ENCODE measurements at places on chromosomes 5 and 9.

DNA sequence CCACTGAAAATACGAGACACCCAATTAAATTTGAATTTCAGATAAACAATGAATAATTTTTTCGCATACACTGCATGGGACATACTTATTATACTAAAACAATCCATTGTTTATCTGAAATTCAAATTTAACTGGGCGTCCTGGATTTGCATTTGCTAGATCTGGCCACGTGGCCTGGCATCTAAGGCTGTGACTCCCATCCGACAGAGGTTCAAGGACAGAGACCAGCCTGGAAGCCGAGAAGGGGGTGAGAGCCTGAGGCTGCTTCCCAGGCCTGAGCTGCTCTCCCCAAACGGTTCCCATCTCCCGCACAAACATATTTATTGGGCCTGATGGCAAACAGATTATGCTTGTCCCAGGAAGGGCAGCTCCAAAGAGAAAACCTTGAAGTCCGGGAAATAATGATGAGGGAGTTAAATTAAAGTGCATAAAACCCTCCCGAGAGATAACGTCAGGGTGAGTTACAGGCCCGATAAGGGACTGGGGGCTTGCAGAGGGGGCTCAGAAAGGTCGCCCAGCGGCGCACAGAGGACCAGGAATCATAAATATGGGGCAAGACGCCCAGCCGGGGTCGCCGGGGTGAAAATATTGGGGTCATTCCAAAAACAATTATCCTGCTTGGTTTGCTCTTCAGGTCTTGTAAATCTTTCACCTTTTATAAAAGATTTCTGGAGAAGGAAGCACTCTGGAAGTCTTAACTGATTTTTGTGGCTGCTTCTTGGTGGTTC is 163.7 kb downstream of the GAPVD1 start:
- no peak for DNase-seq

DNA sequence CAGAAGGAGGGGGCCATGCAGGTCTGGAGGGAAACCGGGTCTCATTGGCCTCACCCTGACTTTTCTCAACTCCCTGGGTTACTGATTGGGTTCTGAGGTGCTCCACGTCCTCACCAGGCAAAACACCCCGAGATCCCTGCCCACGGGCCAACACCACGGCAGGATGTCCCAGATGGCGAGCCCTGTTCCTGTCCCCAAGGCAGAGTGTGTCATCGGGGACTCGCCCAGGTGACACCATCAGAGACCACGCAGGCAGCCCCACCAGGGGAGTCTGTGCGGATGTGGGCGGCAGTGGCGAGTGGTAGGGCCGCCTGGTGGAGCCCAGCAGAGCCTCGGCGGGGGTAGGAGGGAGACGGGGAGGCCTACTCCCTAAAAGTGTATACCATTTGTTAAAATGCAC is 59.0 kb upstream of the UBAC1 start:
- DNase-seq, result no peak

DNA sequence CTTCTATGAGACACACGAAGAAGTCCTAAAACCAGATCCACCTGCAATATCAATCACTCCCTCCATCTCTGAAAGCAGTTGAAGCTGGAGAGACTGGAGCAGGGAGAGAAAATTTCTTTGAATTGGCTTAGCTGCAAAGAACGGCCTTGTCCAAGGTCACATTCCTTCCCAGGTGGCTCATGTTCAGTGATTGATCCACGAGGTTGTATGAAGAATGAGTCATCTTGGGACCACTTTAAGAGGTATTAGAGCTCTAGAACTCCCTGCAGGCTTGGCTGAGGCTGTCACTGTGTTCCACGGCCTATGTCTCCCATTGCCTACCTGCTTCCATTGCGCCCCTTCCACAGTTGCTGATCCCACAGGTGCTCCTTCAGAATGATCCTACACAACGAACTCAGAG is 68.2 kb downstream of the HMHB1 start:
- no peak for DNase-seq

DNA sequence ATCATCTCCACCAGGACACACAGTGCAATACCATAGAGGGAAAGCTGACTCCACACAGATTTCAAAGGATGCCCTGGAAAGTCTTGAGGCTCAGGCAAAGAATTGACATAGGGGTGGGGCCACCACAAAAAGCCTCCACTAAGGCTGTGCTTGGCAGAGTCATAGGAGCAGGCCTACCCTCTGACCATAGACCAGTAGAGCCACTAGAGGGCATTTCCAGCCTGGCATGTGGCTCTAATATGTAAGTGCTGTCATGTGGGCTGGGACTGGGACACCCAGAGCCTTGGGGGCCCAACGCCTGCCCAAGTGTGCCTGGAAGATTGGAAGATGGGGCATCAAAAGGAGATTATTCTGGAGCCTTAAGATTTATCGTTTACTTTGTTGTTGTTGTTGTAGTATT is 726.0 kb downstream of the DNAH5 start:
- peak; percentile 3 for DNase-seq

DNA sequence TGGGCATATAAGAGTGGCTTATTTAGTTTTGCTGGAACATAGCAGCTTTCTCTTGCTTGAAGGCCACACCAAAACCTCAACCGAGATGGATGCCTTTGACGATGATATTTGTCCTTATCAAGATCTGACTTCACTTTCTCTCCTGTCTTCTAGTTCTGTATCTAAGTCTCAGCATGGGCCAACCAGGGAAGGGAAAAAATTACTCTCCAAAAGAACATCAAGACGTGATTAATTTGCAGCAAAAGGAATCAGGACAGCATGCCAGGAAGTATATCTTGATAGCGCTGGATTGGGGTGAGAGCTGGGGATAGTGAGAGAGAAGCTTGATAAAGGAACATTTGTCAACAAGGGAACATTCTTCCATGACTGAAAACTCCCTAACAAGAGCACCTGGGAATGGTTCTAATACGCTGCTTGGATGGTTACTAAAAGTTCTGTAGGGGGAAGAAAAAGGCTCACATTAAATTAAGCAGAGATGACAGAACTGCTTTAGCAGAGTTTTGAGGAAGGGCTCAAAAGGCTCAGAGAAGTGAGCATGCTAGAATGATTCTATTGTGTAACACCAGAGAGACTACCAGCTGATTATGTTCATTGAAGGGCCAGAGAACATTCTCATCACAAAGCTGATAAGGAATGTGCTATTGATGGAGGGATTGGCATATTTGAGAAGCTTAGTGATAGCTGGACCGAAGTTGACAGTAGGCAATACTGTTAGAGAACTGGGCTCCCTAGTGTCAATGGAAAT is 21.6 kb upstream of the ANXA1 start:
- peak; percentile 35 for DNase-seq

DNA sequence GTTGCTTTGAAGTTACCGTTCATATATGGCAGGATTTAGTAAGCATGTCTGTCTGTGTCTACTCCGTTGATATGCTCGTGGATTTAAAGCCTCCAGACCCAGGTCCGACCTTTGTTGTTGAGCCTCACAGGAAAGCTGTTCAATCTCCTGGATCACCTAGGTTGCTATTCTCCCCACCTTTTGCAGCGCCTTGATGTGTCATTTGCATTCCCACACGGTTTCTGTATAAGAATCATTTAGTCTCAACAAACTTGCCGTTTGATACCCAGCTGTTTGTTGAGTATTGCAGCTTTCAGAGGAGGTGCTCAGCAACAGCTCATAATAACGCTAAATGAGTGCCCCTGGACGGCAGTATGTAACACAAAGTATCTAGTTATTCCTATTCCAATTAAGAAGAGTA is 1.2 kb upstream of the ADGRV1 start:
- DNase-seq, result no peak

- DNase-seq, result no peak
Measured at GRCh38 chr9:12955510-12956163, 180.8 kb downstream of the LURAP1L start.

DNA sequence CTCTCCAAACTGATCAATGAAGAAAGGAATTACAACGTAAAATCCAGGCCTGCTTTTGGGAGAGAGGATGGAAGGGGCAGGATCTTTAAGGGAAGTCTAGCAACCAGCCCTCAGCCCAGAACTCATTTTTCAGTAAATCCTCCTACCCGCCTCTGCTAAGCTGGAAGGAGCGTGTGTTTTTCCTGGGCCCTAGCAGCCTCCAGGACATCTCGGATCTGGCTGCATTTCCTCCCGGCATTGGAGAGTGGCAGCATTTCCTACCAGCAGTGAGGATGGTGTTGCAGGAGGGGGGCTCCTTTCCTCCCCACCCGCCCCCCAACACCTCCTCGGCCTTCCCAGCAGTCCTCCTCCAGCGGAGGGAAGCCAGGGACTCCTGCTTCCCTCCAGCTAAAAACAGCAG is 54.5 kb downstream of the DCP2 start:
- DNase-seq, result no peak

- no peak for DNase-seq
Measured at GRCh38 chr5:136979131-136979530, 520.0 kb downstream of the SPOCK1 start.

DNA sequence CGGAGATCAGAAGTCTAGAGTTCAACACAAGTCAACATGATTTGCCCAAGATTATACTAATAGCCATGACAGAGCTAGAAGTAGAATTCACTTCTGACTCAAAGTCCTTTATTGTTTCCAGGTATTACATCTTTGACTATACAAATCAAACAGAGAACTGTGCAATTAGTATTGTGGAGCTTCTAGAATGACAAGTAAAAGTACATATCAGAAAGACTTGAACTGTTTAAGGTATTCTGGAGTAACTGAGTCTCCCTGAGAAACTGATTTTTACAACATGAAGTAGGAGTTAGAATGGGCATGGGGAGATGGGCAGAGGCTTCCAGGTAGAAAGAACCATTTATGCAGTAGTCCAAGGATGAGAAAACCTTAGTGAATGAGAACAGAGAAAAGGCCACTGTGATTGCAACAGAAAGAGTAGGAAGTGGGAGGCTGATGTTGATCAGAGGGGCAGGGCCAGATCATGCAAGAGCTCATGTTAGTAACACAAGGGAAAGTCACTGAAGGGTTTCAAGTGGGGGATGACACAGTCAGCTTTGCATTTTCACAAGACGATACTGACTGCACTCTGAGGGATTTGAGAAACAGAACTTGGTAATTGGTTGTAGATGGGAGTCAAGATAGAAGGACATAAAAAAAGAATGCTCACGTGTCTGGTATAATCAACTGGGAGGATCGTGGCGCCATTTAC is 280.7 kb downstream of the RFX3 start:
- no peak for DNase-seq

- DNase-seq, result no peak
Measured at GRCh38 chr9:136206602-136207275, 1.8 kb upstream of the LHX3 start.

DNA sequence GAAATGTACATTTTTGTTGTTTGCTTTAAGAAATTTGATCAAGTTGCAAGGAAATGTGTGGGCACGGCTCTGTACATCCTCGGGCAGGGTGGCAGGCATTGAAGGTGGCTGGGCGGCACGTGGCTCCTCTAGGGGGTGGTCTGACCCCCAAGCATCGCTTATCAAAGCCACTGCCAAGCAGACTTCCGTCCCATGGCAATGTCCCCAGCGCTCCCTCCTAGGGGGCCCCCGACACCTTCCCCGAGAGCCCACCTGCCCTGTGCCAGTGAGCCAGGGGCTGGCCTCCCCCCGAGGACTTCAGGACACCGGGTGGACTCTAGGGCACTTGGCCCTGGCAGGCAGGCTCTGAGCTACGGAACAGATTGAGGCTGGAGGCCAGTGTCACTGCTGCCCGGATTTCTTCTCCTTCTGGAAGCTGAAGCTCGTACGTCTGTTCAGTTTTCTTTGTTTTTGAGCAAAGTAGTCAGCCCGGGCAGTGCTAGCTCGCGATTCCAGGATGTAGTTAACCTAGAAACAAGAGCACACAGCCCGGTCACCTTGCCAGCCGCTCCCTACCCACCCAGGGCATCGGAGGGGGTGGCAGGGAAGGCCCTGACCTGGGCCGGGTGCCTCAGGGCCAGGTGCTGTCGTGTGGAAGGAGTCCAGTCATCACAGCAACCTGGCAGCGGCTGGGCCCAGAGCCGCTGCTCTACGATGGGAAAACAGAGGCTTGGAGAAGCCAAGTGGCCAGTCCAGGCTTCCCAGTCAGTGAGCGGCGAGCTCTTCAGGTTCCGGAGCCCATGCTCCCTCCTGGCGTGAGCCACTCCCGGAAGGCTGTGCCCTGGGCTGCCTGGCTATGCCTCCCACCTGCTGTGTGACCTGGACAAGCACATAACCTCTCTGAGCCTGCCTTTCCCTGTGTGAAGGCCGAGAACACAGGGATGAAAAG is 177.1 kb downstream of the GAPVD1 start:
- DNase-seq, result no peak
